ENCODE measurements at places on chromosomes 11 and 22.
A peak's percentile ranks its signal among the peaks of the same experiment; 100 is the strongest.

DNA sequence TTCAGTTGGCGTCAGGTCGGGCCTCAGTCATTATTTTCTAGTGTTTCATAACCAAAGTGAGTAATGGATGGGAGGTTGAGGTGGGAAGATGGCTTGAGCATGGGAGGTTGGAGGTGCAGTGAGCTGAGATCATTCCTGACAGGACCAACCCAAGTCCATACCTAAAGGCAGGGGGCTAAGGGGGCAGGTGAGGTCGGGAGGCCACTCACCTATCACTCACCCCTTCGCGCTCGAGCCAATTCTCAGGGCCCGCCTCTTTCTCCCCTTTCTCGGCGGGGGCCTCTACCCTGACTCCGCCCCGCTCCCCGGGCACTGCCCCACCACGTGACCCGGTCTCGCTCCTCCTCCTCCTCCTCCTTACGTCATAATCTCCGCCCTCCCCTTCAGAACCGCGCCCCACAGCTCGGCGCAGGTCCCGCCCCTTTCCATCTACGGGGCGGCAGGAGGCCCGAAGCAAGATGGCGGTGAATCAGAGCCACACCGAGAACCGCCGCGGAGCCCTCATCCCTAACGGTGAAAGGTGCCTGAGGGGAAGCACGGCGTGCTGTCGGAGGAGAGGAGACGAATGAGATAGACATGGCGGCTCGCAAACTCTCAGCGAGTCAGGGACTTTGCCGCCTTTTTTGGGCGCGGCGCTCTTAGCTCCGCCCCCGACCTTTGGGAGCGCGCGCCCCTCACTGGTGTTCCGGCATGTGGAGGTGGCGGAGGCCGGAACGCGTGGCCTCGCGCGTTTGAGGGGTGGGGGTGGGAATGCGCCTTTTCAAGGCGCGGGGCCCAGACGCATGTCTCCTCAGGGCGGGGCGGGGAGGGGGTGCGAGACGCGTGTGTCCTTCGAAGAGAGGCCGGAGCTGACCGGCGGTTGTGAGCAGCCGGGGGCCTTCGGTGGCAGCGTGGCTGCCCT, at the start of gene WBP2NL:
WBP2NL (plus strand) TSS at position 428 of the 901 bp plus-strand sequence; CDS start at position 459, 31 bp downstream.
- DNase-seq = peak; percentile 91

GRCh38 chr11:117391181-117391580, 63.5 kb downstream of the CEP164 start:
- DNase-seq = no peak

- no peak for DNase-seq
These were observed 300.7 kb upstream of the PDGFD start for GRCh38 chr11:104464691-104465090.

GRCh38 chr22:27850000-27850521, 48.5 kb upstream of the MN1 start:
- no peak for DNase-seq

DNA sequence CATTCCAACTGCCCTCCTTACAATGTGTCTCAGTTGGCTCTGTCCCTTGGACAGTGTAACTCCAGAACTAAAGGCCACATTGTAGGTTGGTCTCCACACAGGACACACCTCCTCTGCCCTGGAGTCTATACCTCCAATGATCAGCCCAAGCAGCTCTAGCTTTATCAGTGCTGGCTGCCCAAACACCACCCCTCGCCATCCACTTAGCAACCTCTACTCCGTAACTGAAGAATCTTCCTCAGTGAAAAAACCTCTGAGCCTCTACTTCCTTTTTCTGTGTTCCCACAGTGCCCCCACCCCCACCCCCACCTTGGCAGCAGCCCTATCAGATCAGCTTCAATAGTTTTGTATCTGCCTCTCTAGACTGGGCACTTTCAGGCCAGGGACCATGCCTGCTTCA, 33.4 kb downstream of the SERPINH1 start:
- DNase-seq = no peak

DNA sequence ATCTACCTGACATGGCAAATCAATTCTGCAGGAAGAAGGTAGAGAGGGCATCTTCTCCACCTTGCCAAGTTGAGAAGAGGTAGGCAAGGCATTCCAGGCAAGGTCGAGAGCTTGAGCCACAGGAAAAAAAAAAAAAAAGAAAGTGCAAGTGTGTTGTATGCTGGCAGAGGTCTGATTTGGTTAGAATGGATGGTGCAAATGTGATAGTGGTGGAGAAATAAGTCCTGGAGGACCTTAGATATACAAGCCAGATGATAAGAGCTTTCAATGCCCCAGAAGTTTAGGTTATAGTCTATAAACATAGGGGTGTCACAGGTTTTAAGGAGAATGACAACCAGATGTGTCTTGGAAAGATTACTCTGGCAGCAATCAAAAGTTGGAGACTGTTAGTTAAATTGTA, 1.4 kb downstream of the FBXO3 start:
- DNase-seq = no peak

DNA sequence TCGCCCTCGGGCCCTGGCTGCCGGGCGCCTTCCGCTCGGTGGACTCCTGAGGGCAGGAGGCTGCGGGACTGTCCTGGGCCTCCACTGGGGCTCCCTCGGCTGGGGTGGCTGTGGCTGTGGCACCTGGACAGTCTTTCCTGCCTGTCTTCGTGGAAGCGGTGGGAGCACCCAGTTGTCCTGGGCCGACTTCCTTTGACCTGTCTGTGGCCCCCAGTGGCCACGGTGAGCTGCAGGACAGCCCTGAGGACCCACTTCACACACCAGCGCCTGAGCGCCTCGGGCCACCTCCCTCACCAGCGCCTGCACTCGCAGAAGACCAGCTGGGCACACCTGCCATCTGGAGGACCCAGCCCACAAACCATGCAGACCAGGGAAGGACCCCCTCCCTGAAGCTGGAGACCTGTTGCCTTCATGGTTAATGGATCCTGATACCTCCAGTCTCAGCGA, 1.8 kb upstream of the EPS8L2 start:
- no peak for DNase-seq

GRCh38 chr11:124581817-124582216, 12.0 kb downstream of the OR8A1 start:
- DNase-seq = no peak

DNA sequence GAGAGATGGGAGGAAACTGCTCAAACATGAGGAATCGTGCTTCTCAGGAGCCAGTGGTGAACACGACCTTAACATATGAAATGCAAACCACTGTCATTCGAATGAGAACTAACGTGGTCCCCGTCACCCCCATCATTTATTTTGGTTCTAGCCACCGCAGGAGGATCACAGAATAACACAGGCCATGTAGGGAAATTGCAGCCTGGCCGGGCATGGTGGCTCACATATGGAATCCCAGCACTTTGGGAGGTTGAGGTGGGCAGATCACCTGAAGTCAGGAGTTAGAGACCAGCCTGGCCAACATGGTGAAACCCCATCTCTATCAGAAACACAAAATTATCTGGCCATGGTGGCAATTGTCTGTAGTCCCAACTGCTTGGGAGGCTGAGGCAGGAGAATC, 27.1 kb downstream of the KRTAP5-5 start:
- no peak for DNase-seq

- DNase-seq = no peak
These were observed 91.7 kb upstream of the E2F8 start for GRCh38 chr11:19332476-19332875.

- DNase-seq = no peak
These were observed 3.0 kb upstream of the RIN1 start for GRCh38 chr11:66339162-66339675.

- no peak for DNase-seq
These were observed 632.6 kb upstream of the KIRREL3 start for GRCh38 chr11:127632976-127633680.

GRCh38 chr11:133266986-133267385, 265.3 kb downstream of the OPCML start:
- DNase-seq = no peak

DNA sequence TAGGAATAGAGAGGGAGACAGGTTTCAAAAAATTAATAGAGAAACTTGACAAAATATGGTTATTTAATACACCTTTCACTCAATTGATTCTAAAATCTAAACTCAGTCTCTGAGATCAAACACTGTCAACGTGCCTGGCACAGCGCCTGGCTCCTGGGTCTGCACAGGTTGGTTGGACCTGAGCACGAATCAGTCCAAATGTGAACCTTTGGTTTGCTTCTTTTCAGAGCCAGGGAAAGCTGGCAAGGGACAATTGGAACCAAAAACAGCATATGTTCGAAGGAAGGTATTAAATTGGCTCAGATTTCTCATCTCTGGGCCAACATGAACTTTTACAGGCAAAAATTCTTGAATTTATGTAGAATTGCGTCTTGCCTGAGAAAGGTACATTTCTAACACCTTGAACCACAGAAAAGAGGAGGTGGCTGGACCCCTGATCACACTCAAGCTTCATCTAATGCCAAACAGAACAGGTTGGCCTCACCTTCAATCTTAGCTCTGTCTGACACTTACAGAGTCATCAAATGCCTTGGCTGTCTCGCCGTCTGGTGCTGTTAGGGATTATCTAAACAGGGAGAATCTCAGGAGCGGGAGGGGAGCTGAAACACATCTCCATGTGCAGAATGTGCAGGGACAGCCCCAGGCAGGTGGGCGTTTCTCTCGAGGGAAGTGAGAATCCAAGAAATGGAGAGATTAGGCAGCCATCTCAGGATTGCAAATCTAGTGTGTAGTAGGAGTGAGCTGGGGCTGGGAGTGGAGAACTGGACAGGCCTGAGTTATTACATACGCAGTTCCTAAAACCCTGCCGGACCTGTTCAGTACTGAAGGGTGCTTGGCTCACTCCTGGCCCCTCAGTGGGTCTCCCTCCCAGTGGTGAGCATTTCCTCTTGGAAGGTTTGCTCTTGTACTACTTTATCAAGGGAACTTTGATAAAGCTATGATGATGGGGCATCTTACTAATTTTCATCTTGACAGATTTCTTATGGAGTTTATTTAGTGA, 442.2 kb upstream of the B3GAT1 start:
- no peak for DNase-seq

GRCh38 chr11:124085583-124085982, 29.7 kb upstream of the VWA5A start:
- DNase-seq = no peak

DNA sequence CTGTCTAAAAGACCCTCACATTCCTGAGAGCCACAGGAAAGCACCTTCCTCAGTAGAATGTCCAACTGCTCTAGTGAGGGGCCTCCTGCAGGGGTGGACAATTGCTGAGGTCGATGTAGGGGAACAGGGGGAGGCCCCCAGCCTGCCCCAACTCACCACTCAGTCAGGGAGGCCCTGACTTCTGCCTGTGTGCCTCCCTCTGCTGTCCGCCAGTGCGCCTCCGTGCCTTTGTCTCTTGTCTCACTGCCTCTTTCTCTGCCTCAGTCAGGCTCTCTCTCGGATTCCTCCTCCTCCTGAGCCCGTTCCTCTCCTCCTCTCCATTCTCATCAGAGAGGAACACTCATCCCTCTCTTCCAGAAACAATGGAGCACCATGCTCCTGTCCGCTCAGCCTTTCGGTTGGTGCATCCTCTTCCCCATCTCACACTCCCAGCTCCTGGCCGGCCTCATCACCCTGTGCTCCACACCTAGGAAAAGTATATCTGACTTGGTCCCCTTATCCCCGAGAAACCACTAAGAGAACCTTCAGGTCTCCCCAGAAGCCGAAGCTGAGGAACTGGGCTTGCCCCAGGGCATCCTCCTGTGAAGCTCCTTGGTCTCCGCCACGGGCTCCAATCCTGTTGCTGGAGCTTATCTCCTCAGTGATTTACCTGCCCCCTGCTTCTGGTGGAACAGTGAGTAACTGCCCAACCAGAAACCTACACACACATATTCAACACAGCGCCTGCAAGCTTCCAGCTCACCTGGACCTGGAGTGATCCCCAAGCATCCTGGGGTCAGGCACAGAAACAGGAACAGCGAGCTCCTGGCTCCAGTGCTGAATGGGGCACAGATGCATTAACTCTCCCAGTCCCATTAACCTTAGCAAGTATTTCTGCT, 2.3 kb downstream of the B3GAT1 start:
- DNase-seq = no peak

DNA sequence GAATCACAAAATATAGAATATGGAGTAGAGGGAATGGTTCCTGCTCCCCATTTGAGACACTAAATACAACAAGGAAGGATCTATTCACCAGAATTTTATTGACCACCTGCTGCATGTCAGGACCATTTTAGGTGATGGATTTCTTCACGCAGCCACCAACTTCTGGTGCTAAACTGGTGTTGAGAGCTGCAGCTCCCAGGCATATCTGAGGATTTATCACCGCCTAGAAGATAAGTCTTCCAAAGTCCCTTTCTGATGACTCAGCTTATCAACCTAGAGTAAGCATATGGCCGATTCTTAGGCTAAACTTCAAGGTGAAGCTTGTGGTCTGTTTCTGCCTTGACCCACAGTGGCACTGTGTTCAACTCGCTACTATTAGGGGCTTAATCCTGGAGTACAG, 6.7 kb downstream of the DDI1 start:
- DNase-seq = no peak

- DNase-seq = peak; percentile 27
These were observed 627.6 kb downstream of the NTM start for GRCh38 chr11:131998020-131998419.

- DNase-seq = no peak
These were observed 13.4 kb downstream of the NFAM1 start for GRCh38 chr22:42418811-42419242.

GRCh38 chr22:21920341-21921183, 32.1 kb downstream of the PPM1F start:
- DNase-seq = no peak

- no peak for DNase-seq
These were observed 206.1 kb downstream of the GRIK4 start for GRCh38 chr11:120717623-120718022.

GRCh38 chr11:33694346-33695050, 6.1 kb downstream of the C11orf91 start:
- DNase-seq = no peak

GRCh38 chr11:121376130-121376529, 76.0 kb upstream of the SORL1 start:
- no peak for DNase-seq

GRCh38 chr11:105774899-105775298, 165.0 kb downstream of the GRIA4 start:
- DNase-seq = no peak

DNA sequence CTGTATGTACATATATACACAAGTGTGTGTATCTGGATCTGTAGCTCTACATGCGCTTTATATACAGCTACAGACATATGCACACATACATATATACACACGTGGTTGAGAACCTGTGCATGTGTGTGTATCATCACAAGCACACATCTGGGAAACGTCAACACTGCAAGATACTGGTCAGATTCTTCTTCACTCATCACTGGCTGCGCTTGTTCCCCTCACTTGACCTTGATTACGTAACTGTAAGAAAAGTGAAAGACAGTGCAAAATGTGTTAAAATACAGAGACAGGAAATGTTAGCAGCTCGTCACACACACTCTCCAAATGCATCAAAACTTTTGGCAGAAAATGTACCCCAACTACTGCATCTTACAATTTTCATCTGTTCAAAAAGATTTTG, 51.9 kb upstream of the MN1 start:
- DNase-seq = no peak

GRCh38 chr22:37517826-37518450, 1.3 kb downstream of the CARD10 start:
- no peak for DNase-seq

Data from colonic mucosa (tissue), 4 donors.